Body of pancreas (tissue), 4 donors: ENCODE measurements at places on chromosomes 2 and 18. TPM values are rescaled to one million over a fixed set of nuclear protein-coding genes. Genes with fewer than 3 reads are reported as not detected.

KLF11 gene
- total RNA-seq: 32.6 TPM

WNT10A gene
- not detected for total RNA-seq

AKAIN1 gene
- total RNA-seq: not detected

CCDC102B gene
- total RNA-seq: 6.3 TPM

IKZF2 gene
- total RNA-seq: 1.3 TPM

CCDC138 gene
- 3.1 TPM for total RNA-seq

MALL gene
- total RNA-seq: 10.4 TPM

LIMS4 gene
- not detected for total RNA-seq

FZD7 gene
- total RNA-seq: 0.66 TPM

CDK15 gene
- 0.52 TPM for total RNA-seq

ELMOD3 gene
- total RNA-seq: 18.5 TPM
